Neuronal stem cell (in vitro differentiated cells): ENCODE measurements at places on chromosomes 5 and 9.

DNA sequence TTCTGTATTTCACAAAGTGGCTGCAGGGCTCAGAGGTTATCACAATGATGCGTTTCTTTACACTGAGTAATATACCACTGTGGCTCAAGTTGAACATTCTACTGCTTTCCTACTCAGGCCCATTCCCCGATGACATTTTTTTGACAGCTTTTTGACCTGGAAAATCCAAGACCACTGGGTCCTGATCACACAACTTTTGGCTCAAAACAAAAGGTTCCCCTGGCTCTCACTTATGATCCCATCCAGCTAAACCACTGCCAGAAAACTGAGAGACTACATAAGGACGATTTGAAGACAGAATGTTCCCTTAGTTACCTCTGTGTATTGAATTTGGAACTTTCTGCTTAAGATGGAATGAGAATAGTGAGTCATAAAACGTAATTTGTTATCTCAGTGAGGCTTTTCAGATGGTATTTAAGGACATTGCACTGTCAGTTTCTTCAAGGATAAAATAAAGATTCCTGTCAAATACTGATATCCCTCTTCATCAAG is 78.0 kb upstream of the FBXL7 start:
- no peak for DNase-seq

DNA sequence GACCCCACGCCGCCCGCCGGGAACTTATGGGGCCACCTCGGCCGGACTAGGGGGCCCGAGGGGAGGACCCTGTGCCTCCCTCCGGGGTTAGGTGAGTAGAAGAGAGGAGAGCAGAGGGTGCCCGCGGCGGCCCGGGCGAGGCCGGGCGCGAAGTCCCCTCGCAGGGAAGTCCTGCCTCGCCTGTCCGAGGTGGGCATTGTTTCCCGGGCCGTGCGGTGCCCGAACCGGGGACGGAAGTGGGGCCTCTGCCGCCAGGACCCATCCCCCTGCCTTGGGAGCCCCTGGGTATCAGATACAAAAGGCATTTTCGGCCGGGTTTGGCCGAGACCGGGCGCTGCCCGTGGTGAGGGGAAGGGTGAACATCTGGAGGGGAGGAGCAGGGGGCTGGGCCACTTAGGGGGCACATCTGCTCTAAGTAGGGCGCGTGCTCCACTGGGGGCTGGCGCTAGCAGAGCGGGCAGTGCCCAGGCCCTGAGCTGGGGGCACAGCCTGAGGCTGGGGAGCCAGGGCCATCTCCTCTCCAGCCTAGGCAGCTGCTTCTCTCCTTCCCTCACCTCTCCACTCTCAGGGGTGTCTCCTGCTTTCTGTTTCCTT is 48.2 kb downstream of the DAB2IP start:
- peak; percentile 20 for DNase-seq

- no peak for DNase-seq
Measured at GRCh38 chr9:127541865-127542264, 70.2 kb upstream of the STXBP1 start.

- no peak for DNase-seq
Measured at GRCh38 chr9:526904-527591, 312.4 kb downstream of the DOCK8 start.

DNA sequence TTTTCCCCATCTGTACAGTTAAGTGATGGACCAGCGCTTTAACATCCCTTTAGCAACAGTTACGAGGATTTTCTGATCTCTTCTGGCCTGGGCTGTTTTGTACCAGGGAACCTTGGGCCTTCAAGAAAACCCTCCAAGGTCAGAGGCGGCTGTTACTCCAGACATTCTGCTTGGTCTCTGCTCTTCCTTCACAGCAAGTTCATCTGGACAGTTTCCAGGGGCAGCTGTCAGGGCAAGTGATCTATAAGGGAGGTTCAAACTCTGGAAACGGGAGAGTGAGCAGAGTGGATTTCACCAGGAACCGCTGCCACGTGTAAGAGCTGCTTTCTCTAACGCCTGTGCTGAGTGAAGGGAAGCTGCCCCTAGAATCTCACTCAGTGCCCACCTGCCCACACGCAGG is 36.7 kb downstream of the ZNF618 start:
- no peak for DNase-seq

DNA sequence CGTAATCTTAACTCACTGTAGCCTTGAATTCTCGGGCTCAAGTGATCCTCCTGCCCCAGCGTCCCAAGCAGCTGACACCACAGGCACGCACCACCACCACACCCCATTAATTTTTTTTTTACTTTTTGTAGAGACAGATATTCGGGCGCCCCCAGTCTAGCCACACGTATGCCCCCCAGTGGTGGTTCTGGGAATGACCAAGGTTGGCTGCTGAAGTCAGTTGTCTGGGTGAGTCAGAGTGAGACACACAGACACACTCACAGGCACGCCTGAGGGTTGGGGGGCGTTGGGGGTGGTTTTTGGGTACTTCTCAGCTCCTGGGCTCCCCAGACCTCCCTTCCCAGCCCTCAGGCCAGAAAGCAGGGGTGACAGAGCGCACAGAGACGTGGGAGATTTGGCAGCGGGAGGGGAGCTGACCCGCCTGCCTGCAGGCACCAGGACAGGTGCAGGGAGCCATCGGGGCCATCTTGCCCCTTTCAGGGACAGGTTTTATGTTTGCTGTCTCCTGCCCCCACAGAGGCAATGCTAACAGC is 4.2 kb upstream of the ENTPD8 start:
- peak; percentile 77 for DNase-seq

- no peak for DNase-seq
Measured at GRCh38 chr5:111730659-111731382, 26.2 kb downstream of the NREP start.

- no peak for DNase-seq
Measured at GRCh38 chr9:92807031-92807756, 42.6 kb upstream of the BICD2 start.

- no peak for DNase-seq
Measured at GRCh38 chr9:100087218-100087617, 11.6 kb downstream of the ERP44 start.

- DNase-seq, result peak; percentile 56
Measured at GRCh38 chr5:98963019-98963418, 34.2 kb upstream of the CHD1 start.

- DNase-seq, result no peak
Measured at GRCh38 chr5:100855937-100856430, 47.1 kb downstream of the ST8SIA4 start.

GRCh38 chr5:157273131-157273556 is 7.2 kb downstream of the CYFIP2 start:
- no peak for DNase-seq

- DNase-seq, result no peak
Measured at GRCh38 chr5:157279605-157280239, 13.8 kb downstream of the CYFIP2 start.

DNA sequence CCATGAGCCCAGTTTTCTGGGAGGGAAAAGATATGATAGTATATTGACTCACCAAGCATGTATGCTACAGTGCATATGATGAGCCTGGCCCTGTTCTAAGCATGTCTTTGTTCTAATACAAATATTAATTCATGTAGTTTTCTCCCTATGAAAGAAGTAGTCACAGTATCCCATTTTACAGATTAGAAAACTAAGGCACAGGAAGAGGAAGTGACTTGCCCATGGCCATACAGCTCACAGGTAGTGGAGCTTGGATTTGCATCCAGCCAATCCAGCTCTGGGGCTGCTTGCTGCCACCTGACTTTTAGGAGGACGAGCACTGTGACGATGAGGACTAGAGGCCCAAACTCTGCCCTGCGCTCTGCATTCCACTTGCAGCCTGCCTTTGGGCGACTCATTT is 76.4 kb downstream of the AK8 start:
- DNase-seq, result no peak

- no peak for DNase-seq
Measured at GRCh38 chr5:108858959-108859358, 111.3 kb downstream of the FER start.

DNA sequence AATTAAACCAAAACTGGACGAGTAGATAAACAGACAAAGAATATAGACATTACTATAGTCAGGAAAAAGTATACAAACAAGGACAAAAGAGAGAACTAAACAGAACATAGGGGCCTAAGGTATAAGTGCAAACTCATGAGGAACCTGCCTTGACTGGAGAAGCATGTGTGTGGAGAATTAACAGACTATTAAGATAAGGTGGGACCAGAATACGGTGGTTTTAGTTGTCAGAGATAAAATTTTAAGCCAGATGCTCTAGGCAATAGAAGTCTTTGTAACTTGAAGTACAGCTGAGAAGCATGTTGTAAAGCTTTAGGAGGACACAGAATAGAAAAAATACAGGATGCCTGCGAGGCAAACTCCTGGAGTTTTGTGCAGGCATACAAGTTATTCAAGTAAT is 707.1 kb downstream of the PTPRD start:
- no peak for DNase-seq

GRCh38 chr9:73157811-73158210 is 6.1 kb downstream of the ANXA1 start:
- DNase-seq, result no peak

DNA sequence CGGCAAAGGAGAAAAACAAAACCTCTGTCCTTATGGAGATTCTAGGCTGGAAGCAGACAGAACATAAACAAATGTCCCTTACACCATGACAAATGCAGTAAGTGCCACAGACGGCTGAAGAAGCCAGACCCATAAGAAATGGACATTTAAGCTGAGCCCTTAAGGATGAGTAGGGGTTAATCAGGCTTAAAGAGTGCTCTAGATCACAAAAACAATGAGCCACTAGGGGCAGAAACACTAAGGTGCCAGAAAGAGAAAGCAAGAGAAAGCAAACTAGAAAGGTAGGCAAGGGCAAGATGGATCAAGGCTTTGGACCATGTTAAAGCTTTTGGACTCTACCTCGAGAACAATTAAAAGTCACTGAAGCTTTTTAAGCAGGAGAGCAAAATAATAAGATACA is 326.9 kb upstream of the WWC1 start:
- no peak for DNase-seq

- no peak for DNase-seq
Measured at GRCh38 chr5:124859027-124859426, 112.6 kb upstream of the ZNF608 start.
